NB4 (cell line): ENCODE measurements at places on chromosomes 16 and 17.
A peak's percentile ranks its signal among the peaks of the same experiment; 100 is the strongest.

GRCh38 chr16:85190572-85190971, 78.3 kb upstream of the CIBAR2 start:
- DNase-seq: no peak

DNA sequence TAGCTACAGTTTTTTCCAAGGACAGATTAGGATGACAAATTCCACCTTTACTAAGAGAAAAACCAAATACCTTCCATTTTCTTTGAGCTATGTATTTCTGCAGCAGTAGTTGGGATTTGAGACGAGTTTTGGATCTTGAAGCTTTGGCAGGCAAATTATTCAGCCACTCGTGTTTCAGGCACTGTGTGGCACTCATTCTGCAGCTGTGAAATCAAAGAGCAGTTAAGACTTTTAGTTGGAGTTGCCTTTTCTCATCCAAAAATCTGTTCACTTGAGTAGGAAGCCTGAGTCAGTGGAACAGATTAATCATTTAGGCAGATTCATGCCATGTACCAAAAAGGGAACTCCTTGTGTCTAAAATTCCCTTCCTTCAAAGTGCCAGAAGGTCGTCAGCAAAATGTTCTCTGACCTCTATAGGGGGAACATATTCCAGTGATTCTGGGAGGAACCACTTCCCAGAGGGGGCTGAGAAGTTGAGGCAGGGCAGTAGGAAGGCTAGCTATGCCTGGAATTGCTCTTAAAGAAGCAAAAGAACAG, 20.1 kb downstream of the ORC6 start:
- DNase-seq: no peak

GRCh38 chr17:64998436-64999190, 57.9 kb downstream of the GNA13 start:
- no peak for DNase-seq

- DNase-seq: peak; percentile 83
These were observed 6.3 kb upstream of the NFATC3 start for GRCh38 chr16:68078701-68079375.

DNA sequence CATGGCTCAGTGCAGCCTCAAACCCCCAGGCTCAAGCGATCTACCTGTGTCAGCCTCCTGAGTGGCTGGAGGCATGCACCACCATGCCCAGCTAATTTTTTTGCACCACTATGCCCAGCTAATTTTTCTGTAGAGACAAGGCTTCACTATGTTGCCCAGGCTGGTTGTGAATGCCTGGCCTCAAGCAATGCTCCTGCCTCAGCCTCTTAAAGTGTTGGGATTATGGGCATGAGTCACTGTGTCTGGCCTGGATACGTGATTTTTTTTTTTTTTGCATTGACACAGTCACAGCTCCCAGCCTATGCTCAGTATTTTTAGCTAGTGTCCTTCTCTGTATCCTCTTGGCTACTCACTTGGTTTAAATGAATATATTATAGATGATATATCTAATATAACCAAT, 377.0 kb upstream of the TNRC6C start:
- no peak for DNase-seq

- no peak for DNase-seq
These were observed 37.5 kb upstream of the BHLHA9 start for GRCh38 chr17:1232786-1233185.

- no peak for DNase-seq
These were observed 111.4 kb upstream of the DNAH9 start for GRCh38 chr17:11486868-11487310.

- DNase-seq: no peak
These were observed 168.6 kb downstream of the PMP22 start for GRCh38 chr17:15096511-15096910.

- DNase-seq: no peak
These were observed 50.5 kb downstream of the MYO18A start for GRCh38 chr17:29129731-29130130.

GRCh38 chr17:71402007-71402406, 718.8 kb upstream of the SOX9 start:
- no peak for DNase-seq

GRCh38 chr17:59406808-59407381, 75.4 kb downstream of the YPEL2 start:
- no peak for DNase-seq

DNA sequence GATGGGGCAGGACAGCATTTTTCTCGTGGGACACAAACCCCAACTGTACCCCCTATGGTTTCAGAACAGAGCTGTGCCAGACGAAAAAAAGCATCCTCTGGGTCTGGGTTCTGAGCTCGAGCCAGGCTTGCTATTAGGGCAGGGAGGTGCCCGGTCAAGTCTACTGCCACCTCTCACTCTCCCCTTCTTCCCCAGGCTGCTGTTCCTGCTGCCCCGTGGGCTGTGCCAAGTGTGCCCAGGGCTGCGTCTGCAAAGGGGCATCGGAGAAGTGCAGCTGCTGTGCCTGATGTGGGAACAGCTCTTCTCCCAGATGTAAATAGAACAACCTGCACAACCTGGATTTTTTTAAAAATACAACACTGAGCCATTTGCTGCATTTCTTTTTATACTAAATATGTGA, 1.1 kb downstream of the MT1E start:
- no peak for DNase-seq

DNA sequence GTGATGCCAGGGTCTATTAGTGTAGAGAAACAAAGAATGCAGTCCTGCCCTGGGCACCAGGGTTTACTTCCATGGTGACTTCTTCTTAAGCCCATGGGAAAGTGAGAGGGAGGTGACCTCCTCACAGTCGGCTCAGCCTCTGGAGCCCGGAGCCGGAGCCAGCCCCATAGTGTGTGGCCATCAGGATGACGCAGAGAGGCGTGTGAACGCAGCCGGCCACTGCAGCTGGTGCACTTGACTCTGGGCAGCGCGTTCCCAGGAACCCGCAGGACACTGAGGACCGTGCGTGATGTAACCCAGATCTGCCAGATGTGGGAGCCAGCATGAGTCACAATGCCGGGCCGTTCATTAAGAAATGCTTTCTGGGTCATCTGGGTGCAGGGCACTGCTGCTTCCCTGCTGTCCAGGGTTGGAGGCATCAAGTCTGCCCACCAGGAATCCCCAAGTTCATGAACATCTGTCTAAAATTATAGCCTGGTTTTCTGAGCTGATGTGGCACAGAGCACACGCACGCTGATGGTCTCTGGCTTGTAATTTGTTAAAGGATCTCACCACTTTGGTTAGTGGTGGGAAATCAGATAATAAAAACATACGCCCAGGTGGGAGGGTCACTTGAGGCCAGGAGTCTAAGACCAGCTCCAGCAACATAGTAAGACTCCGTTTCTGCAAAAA, 114.1 kb downstream of the PITPNC1 start:
- peak; percentile 83 for DNase-seq

GRCh38 chr17:69960755-69961154, 114.3 kb upstream of the KCNJ16 start:
- DNase-seq: no peak

- no peak for DNase-seq
These were observed 128.5 kb upstream of the RBL2 start for GRCh38 chr16:53305743-53306142.

- no peak for DNase-seq
These were observed 32.0 kb downstream of the GTF3C1 start for GRCh38 chr16:27517664-27518063.

DNA sequence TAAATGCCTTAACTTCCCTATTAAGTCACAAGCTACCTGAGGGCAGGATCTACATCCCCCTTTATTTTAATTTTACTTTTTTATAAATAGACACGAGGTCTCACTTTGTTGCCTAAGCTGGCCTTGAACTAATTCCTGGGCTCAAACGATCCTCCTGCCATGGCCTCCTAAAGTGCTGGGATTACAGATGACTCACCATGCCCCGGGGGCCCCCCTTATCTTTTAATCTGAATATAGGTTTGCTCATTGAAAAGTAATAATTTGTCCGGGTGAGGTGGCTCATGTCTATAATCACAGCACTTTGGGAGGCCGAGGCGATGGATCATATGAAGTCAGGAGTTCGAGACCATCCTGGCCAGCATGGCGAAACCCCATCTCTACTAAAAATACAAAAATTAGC, 14.2 kb downstream of the ETV4 start:
- no peak for DNase-seq

DNA sequence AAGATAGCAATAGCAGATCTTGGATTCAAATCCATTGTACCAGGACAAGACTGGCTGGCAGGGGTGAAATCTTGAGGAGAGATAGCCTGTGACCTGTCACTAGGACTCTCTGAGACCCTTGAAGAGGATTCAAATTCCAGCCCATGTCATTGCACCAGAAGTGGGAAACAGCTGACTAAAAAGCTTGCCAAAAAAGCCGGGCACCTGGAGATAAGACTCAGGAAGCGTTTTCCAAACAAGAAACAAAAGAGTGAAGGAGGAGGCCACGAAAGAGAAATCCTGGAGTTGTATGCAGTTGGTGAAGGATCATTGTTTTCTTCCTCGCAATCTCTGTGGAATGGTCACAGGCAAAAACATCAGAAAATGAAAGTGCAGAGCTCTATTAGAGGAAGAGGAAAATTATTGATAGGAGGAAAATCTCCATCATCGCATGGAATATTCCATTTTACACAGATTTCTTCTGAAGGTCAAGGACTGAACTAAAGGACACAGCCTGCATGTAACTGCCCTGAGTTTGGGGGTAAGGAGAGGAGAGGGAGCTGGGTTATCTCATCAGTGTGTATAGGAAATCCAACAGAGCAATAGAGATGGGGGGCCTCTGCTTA, 9.0 kb upstream of the WSB1 start:
- no peak for DNase-seq

GRCh38 chr17:81448950-81449349, 53.7 kb downstream of the BAHCC1 start:
- DNase-seq: peak; percentile 55

- DNase-seq: no peak
These were observed 6.8 kb upstream of the CLUH start for GRCh38 chr17:2718150-2718938.

DNA sequence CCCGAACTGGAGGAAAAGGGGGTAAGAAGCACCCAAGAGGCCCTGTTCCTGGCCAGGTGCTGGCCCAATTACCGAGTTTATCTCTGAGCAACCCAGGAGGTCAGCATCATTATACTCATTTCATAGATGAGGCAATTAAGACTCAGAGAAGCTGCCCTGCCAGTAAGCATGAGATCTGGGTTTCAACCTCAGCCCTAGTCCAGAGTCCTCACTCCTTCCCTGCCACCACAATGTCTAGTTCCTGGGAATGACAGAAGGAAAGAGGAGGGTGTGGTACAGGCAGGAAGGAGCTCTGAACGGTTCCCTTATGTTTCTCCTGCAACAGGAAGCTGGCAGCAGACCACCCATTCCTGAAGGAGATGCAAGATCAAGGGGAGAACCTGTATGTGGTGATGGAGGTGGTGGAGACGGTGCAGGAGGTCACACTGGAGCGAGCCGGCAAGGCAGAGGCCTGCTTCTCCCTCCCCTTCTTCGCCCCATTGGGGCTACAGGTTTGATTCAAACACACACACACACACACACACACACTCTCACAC, 7.4 kb downstream of the GSDMA start:
- no peak for DNase-seq

- DNase-seq: no peak
These were observed 32.2 kb upstream of the CHMP6 start for GRCh38 chr17:80959330-80960036.

DNA sequence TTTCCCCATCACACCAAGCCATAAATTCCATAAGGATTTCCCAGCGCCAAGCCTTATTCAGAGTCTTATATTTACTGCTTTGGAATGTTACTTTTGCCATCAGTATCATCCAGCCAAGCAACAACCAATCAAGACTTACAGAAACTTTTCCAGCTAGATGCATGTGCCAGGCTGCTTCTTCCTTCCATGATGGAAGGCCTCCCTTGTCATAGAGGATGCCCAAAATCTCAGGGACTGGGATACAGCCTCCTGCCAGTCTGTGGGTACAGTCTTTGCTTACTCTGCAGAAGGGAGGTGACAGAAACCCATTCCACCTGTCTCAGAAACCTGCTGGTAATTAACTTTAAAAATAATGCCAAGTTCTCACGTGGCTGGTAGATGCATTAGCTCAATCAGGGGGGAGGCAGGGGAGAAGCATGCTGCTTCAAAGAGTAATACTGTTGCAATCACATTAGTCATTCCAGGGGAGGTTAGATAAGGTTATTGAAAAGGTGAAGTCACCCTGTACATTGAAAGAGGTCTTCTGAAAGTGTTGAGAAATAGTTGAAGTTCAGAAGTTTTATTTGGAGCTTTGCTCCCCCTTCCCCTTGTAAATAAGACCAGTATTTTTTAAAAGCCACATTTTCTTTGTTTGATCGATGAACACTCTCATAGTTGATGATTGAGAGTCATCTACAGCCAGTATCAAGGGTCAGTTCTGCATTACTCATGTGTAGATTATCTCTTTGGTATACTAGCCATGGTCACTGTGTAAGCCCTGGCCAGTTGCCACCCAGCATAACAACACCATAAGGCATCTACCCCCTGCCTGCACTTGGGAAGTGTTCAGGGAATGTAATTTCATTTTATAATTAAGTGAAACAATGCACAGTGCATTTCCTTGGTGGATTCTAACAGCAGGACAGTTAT, 22.2 kb downstream of the HLF start:
- peak; percentile 30 for DNase-seq

DNA sequence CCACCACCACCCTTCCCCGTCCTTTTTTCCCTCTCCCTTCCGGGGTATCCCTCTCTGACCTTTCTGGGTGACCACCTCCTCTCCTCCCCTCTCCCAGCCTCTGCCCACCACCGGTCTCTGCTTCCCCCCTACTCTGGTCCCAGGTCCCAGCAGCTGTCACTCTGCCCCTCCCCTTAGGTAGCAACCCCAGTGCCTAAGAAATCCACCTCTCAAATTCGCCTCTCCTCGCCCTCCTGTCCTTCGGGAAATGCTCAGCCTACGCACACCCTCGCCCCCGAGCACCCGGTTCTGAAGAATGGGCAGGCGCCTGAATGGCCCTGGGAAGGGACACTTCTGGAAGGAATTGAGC, 775 bp upstream of the SP6 start:
- no peak for DNase-seq

GRCh38 chr16:86680661-86681030, 102.3 kb downstream of the FOXL1 start:
- DNase-seq: no peak

DNA sequence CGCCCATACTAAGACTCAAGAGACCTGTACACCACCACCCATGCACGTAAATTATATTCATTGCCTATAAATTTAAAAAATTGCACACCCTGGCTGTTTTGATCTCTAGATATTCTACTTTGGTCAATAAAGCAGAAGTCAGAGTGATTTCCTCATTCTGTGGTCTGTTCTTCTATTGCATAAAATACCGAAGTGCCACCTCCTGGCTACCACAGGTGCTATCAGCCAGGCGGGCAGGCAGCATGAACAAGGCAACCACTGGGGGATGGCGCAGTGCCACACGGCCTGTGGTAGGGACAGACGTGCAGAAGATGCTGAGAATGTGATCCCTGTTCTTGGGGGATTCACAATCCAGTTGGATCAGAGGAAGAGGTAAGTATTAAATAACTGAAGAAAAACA, 122.3 kb downstream of the CDK5R1 start:
- DNase-seq: peak; percentile 82

- DNase-seq: no peak
These were observed 154.3 kb upstream of the ZFHX3 start for GRCh38 chr16:73202161-73202729.
